ENCODE measurements at places on chromosomes 7 and 10.
A peak's percentile ranks its signal among the peaks of the same experiment; 100 is the strongest.

GRCh38 chr10:100565206-100565985 lies 29.7 kb downstream of the HIF1AN start:
- no peak for DNase-seq

- DNase-seq: no peak
These were observed 146.3 kb downstream of the DIP2C start for GRCh38 chr10:543131-543530.

- DNase-seq: no peak
These were observed 12.1 kb upstream of the ZNF786 start for GRCh38 chr7:149102666-149103065.

GRCh38 chr10:108385963-108386362 lies 1221.5 kb upstream of the SORCS1 start:
- DNase-seq: no peak

- DNase-seq: no peak
These were observed 139.2 kb downstream of the LCOR start for GRCh38 chr10:96971324-96971723.

DNA sequence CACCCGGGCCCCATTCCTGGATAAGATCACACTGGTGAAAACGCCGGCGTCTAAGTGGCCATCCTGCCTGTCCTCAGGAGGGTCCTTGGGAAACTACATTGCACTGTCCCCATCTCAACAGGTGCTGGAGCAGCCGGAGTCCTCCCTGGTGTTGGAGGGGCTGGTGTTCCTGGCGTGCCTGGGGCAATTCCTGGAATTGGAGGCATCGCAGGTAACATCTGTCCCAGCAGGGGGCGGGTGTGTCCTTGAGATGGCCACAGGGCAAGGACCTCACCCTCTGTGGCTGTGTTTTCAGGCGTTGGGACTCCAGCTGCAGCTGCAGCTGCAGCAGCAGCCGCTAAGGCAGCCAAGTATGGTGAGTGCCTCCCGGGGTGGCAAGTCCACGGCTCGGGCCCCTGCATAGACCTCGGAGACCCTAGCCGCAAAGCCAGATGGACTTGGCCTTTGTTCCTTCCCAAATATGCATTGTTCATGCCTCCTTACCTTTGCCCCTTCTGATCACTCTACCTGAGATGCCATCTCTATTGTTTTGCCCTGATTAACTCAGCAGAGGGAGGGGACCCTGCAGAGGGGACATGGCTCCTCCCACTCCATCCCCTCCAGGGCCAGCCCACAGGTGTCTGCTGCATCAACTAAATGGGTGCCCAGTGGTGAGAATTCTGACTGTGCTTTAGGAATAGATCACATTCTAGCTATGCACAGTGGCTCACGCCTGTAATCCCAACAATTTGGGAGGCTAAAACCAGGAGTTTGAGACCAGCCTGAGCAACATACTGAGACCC lies 23.8 kb downstream of the ELN start:
- no peak for DNase-seq

- no peak for DNase-seq
These were observed 119.5 kb downstream of the SPDYE5 start for GRCh38 chr7:75611557-75612178.

DNA sequence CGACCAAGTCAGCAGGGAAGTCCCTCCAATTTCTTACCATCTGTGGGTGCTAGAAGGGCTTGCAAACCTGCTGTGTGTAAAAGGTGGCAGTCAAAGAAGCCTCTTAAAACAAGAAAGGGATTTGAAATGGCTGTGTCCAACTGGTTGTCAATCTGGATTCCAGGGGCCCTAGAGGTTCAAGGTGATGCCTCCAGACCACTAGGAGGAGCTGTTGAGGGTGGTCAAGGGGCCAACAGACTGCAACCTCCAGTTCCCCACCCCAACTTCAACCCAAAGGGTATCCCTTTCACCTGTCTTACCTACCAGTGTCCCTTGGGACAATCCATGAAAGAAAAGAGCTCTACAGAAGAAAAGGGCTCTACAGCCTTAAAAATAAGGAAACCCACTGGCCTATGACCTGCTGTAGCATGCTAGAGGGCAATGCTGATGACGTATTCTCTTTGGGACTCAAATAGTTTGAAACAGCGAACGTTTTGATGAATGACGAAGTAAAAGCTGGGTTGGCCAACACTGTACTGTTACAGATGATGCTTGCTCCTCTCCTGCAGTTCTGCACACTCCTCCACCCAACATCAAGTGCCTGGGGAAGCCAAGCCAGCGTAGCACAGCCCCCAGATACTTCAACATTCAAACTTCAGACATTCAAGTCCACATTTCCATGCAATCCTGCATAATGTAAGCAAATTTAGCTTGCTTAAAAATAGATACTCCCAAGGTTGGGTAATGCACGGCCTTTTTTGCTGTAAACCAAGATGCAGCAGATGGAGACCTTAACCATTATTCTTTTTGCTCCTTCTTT lies 45.9 kb upstream of the WDR11 start:
- DNase-seq: no peak

GRCh38 chr7:142357953-142358520 lies 100.2 kb upstream of the PRSS58 start:
- DNase-seq: peak; percentile 79

- no peak for DNase-seq
These were observed 900.6 kb upstream of the LRRTM3 start for GRCh38 chr10:66025186-66025585.

DNA sequence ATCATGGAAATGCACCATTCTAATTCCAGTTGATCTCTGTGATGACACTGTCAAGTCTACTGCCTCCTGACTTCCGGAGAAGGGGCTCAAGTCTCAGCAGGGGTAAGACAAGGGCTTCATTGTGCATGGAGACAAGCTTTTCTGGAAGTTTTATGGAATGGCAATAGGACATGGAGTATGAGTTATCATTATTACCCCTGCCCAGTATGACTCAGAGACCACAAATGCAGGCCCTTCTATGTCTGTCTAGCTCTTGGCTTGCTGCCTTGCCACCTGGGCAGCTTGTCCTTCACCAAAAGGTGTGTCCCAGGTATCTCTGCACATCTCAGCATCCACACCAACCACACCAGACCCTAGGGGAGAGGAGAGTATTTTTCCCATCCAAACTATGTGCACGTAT lies 34.9 kb upstream of the KIAA1217 start:
- DNase-seq: no peak

DNA sequence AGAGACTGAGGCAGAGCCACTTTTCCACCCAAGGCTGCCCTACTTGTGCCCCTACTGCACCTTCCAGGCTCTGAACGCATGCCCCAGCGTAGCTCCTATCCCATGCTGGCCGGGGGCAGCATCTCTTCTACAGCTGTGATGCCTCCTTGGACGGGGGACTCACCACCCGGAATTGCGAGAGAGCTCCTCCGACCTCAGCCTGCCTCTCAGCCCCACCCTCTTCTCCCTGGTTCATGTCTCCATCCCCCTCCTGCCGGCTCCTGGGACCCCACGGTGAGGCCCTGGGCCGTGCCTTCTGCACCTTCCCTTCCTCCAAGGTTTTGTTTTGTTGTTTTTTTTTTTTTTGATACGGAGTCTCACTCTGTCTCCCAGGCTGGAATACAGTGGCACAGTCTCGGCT lies 112.4 kb downstream of the MICALL2 start:
- DNase-seq: no peak

- DNase-seq: no peak
These were observed 46.4 kb downstream of the TCF7L2 start for GRCh38 chr10:112996462-112996861.

GRCh38 chr7:17357952-17358351 lies 59.5 kb downstream of the AHR start:
- no peak for DNase-seq

DNA sequence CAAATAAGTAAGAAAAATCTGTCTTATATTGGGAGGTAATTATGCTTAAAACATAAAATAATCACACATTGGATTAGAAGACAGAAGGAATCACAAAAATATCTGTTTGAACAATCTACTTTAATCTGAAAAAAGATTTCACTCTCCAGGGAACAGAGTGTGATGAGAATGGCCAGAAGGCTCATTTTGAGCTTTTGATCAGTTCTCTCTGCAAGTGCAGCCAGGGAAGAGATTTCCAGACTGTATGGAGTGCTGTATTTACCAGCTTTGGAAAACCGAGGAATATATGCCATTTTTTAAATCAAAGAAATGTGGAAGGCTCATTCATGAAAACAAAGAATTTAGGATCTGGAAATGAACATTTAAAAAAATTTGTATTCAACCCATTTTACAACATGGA lies 83.0 kb upstream of the WAC start:
- no peak for DNase-seq

GRCh38 chr10:29835055-29835454 lies 200.3 kb upstream of the SVIL start:
- no peak for DNase-seq

DNA sequence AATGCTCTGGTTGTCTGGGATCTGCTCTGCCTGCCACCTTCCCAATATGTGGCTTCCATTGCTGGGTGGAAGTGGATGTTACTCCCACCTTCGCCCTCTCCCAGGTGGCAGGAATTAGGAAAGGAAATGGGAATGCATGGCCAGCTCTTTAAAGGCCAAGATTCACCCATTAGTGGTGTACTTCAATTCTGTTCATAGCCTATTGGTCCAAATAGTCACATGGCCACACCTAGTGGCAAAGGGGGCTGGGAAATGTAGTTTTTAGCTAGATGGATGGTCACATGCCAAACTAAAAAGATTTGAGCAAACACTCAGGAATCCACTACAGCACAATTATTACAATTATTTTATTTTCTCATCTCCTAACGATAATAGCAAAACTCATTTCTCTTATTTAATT lies 135.1 kb downstream of the NPY start:
- no peak for DNase-seq

GRCh38 chr7:154874409-154875113 lies 128.4 kb downstream of the PAXIP1 start:
- no peak for DNase-seq

DNA sequence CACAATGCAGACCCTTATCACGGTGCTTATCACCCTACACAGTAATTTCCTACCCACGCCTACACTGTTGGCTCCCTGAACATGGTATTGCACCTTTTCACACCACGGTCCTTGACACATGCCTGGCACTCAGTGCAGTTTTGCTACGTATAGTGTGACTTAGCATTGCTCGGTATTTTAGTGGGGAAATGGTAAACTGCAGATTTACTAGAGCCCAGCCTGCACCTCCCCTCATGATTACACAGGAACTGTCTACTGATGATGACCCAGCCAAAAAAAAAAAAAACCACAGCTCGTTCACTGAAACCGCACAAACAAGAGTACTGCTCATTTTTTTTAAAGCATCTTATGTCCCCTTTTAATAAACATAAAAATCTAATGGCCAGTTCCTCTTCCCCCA lies 124.2 kb upstream of the ZNF746 start:
- no peak for DNase-seq

DNA sequence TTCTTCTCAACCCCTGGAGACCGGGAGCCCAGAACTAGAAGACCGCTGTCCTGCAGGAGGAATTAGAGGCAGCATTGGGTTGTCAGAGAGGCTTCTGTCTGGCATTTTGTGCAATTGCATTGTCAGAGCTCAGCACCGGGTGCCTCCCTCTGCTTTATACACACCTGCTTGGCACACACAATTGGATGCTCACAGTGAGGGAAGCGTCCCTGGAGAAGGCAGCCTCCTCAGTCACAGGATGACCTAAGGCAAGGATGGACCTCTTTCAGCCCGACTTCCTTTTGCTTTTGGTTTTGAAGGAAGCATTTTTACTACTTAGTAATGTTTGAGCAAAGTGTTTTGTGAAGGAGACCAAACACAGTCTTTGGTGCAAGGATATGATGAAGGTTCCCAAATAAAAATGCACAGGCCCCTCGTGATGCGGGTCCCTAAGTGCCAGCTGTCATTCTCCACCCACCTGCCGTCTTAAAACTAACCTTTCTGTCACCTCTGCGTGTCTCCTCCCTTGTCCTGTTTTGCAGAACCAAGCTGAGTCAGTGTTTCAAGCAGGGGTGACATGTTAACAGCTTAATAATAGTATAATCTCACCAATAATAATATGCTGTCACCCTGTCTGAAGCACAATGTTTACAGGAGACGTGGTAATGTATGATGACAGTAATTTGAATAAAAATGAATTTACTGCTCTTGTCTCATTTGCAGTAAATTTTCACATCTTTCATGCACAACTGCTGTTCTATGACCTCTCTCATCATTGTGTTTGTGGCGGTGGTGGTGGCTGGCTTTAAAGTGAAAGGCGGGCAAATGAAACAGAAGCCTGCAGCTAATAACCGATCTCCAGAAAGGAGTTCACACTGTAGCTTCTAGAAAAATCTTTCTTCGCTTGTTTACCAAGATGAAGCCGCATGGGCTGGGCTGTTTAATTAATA lies 430.2 kb upstream of the MKI67 start:
- DNase-seq: no peak

DNA sequence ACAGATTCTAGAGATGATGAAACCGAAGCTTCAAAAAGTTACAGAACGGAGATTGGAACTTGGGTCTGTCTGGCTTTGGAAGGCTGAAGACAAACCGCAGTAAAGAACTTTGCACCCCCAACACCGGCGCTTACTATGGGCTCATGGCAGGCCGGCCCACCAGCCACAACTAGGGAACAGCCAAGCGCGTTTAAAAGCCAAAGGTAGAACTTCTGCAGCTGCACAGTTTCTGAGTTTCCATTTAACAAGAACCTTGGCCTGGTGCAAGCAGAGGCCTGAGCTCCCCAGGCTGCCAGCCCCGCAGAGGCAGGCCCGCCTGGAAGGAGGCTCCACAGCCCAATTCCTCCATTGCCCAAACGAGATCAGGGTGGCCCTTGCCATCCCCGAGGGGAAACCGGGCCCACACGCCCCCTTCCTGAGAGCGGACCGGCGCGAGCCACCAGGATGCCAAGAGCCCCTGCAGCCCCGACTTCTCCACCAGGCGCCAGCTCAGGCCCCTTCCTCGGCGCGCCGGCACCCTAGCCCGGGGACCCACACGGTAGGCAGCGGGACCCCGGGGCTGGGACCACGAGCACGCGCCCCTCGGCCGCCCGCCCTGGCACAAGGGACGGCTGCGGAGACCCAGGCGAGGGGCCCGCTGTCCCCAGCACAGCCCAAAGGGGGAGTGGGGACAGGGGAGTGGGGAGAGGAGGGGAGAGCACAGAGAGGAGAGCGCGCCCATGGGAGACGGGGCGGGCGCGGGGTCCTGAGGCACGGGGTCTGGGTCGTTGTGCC lies 566 bp downstream of the MAD1L1 start:
- DNase-seq: peak; percentile 74

DNA sequence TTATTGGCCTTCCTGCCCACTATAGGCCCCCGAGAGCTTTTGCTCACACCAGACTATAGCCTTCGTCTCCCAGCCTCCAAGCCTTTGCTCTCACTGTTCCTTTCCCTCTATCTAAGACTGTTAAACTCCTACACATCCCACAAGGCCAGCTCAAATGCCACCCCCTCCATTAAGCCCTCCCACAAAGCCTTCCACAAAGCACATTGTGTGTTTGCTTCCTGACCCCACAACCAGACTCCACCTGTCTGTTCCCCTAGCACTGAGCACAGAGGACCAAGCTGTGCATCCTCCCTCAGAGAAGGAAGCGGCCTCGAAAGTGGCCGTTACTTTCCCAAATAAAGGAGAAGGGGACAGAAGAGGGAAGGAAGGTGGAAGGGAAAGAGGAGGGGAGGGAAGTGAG lies 1.3 kb downstream of the LOXL4 start:
- no peak for DNase-seq

Data from NCI-H1417 (cell line).